ENCODE measurements at places on chromosomes 12 and 14. TPM values are rescaled to one million over a fixed set of nuclear protein-coding genes. Genes with fewer than 3 reads are reported as not detected.

The ZC2HC1C gene
- total RNA-seq: 2.2 TPM

The TMPRSS12 gene
- not detected for total RNA-seq

DNA sequence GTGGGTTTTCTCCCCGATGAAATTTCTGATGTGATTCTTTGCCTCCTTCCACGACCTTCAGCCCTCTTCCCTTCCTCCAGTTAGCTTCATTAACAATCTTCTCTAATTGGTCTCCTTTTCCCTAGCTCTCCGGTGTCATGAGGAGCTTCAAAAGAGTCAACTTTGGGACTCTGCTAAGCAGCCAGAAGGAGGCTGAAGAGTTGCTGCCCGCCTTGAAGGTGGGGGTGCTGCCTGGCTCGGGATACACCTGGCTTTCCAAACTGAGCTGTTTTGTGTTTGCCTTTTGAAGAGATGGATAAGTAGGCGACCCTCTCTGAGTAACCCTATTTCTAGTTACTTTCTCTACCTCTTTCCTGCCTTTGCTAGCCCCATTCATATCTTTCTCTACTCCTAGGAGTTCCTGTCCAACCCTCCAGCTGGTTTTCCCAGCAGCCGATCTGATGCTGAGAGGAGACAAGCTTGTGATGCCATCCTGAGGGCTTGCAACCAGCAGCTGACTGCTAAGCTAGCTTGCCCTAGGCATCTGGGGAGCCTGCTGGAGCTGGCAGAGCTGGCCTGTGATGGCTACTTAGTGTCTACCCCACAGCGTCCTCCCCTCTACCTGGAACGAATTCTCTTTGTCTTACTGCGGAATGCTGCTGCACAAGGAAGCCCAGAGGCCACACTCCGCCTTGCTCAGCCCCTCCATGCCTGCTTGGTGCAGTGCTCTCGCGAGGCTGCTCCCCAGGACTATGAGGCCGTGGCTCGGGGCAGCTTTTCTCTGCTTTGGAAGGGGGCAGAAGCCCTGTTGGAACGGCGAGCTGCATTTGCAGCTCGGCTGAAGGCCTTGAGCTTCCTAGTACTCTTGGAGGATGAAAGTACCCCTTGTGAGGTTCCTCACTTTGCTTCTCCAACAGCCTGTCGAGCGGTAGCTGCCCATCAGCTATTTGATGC is 797 bp downstream of the ESPL1 start:
- peak; percentile 10 for ATAC-seq

The NPFF gene
- not detected for total RNA-seq

DNA sequence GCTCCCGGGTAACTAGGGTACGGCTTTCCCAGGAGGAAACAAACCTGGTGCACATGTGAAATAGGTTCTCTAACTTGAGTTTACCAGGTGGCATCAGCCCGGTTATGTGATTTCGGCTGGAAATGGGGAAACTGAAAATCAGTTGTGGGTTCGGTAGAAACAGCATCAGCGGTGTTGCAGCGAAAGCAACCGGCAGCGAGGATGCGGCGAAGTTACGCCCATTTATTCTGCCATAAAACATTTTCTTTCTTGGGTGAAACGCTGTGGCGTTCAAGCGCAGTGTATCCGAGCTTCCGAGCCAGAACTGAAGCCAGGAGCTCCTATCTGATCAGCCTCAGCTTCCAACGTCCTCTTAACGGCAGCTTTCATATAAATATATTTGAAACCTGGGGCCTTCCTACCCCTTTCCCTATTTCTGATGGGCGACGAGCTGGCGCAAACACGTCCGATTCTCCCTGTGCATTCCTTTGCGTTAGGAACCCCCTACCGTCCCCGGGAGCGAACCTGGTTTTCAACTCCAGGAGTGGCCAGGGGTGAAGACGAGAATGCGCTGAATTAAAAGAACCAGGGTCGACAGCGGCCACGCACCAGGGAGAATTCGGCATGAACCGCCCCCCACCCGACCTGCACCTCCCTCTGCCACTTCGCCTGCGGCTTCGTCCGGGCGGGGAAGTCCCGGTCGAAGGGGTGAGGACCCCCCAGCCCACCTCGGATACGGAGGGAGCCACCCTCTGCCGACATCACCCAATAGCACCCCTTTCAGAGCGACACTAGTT is 1.6 kb downstream of the DPF3 start:
- no peak for ATAC-seq

DNA sequence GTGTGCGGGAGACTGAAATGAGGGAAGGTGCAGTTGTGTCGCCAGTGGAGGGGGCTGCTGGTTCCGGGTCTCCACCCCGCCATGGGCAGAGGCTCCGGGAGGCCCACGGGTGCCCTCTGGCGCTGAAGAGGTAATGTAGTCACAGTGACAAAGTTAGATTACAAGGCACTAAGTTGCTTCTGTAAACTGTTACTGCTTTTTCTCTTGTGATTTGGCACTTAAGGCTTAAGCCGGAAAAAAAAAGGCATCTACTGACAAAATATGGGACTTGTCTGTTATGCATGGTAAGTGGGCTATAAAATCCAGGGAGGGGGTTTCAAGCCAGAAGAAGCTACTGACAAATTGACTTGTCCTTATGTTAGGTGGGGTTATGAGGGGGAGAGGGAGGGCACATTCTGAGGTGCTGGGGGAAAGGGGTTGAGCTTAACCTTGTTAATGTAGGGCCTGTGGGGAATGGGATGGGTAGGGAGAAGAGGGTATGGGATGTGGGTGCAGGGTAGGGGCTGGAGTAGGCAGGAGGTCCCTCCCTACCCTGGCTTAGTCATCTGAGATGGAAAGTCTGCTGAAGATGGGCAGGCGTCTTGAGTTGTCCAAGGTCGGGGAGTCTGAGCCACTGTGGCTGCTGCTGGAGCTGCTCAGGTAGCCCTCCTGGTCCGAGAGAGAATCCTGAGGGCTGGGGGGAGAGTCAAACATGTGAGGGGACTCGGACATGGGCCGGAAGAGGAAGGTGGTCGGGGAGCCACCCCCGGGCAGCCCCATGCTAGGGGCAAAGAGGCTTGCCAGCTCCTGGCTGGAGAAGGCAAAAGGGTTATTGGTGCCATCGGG is 3.7 kb downstream of the ZFP36L1 start:
- peak; percentile 42 for ATAC-seq

The PPM1H gene
- total RNA-seq: not detected

DNA sequence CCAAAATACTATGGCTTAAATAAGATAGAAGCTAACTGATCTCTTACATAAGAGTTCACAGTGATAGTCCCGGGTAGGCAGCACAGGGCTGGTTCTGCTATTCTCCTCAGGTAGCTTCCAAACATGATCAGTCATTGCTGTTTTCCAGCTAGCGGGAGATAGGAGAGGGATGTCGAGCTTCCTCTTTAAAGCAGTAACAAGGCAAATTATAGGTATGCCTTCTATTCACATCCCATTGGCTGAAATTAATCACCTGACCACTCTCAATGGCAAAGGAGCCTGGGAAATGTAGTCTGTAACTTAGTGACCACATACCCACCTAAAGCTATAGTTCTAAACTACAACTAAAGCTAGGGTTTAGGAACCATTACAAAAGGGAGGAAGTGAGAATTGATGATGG is 34.5 kb upstream of the VRK1 start:
- peak; percentile 92 for ATAC-seq

- no peak for ATAC-seq
Measured at GRCh38 chr12:103586791-103587370, at the start of gene STAB2. STAB2 (plus strand) TSS chr12:103587273; CDS start chr12:103587477, 204 bp downstream.

The RILPL2 gene
- 12.6 TPM for total RNA-seq

The LRP6 gene
- total RNA-seq: 0.61 TPM

DNA sequence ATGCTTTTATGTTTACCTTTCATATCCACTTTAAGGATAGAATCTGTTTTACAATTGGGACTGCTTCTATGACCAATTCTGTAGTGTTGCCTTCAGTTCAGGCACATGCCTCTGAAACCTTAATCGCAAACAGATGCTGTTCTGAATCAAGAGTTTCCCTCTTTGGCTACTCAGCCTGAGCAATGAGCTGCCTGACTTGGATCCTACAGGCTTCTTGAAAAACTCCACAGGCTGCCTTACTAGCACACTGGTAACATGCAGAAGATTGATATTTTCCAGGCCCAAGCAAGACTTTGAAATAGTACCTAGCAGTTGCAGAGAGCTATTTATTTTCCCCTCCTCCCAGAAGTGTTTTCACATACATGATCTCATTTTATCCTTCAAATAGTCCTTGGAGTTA is 34.8 kb upstream of the PMCH start:
- ATAC-seq: no peak

- no peak for ATAC-seq
Measured at GRCh38 chr12:5808981-5809380, 136.1 kb downstream of the ANO2 start.

DNA sequence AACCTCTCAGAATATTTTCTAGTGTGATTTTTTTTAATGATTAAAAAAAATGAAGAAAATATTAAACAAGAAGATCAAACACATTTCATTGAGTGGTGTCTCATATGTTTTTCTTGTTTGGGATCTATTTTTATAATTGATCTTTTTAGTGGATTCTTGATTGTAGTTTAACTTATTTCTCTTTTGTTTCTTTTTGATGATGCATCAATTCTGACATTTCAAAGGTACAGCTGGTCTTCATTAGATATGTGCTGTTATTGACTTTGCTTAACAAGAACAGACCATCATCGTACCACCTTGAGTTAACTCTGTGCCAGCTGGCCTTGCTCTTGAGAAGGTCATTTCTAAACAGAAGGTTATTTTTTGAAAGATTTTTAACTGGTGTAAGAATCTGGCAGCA is 45.8 kb upstream of the FGD4 start:
- ATAC-seq: no peak

The RNASE7 gene
- not detected for total RNA-seq

DNA sequence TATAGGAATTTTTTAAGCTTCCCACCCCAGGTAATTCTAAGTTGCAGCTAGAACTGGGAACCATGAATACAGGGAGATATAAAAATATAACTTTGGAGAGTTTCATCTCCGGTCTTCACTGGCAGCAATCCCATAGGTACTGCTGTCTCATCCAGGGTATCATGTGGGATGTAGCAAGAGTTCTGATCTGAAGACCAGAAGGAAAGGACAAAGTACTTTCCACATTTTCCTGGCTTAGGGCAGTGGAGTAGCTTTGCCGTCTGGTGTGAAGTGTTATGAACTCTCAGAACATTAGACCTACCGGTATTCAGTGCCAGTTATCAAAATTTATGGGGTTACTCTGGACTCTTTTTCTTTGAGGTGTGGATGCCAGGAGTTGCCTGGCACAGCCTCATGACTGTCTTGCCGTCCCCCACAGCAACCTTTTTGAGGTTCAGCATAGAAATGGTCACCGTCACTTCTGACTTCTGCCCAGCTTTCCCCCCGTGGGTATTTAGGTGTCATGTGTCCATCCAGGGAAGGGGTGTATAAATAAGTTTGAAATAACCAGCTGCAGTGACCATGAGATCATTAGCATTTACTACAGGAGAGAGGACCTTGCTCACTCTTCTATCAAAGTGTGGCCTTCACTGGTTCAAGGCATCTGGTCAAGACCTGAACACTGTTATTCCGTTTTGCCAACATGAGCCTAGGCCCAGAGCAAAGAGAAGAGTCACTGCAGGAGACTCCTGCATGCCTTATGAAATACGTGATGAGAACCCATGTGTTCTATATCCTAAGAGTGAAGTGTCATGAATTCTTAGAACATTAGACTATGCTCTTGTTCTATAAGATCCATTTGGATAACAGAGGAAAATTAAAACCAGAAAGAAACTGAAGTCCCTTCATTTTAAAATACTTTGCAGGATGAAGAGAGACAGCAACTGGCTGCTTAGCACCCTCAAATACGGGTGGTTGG is 22.2 kb downstream of the TMEM233 start:
- no peak for ATAC-seq

The SLCO1B1 gene
- not detected for total RNA-seq

GRCh38 chr12:127108360-127109215 is 1158.4 kb upstream of the TMEM132C start:
- ATAC-seq: peak; percentile 78

GRCh38 chr14:84991021-84991420 is 538.9 kb upstream of the FLRT2 start:
- ATAC-seq: no peak

DNA sequence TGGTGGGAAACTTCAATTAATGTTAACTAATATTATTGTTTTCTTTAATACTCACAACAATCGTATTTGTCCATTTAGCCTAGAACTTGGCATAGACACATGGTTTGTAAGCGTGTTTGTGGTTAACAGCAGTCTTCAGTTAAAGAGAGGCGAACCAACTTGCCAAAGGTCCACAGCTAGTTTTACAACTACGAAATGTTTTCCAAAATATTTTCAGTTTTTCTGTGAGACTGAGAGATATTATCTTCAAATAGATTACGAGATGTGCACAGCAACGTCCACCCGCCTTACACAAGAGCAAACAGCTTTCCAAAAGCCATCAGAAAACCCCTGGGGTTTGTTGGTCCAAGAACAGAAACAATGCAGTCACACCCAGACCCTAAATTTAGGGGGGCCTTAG is 58.6 kb upstream of the RASSF3 start:
- no peak for ATAC-seq

The CCER1 gene
- total RNA-seq: not detected

DNA sequence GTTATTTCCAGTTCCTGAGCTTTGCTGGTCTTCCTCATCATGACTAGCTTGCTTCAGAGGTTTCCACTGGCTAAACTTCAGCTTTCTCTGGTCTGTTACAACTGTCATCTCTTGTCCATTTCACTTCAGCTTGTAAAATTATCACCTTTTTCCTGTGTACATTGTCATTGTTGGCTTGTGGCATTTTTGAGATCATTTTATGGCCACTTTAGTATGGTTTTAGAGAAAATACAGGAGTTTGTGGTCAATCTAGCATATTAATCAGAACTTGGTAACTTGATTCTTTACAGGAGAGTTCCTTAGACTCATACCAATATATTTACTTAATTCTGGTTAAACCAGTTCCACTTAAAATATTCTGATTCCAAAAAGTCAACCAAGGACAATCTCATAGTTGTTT is 235.9 kb upstream of the KITLG start:
- no peak for ATAC-seq

GRCh38 chr14:20143911-20144310 is 5.3 kb downstream of the OR4N5 start:
- no peak for ATAC-seq

- peak; percentile 75 for ATAC-seq
Measured at GRCh38 chr14:23057757-23058653, 685 bp upstream of the CDH24 start.

GRCh38 chr14:29584992-29585391 is 342.7 kb downstream of the PRKD1 start:
- no peak for ATAC-seq

- peak; percentile 90 for ATAC-seq
Measured at GRCh38 chr14:102220031-102220430, 80.3 kb downstream of the WDR20 start.
